Osteoblast (primary cell): ENCODE measurements at places on chromosomes 6 and 20. TPM values are rescaled to one million over a fixed set of nuclear protein-coding genes. Genes with fewer than 3 reads are reported as not detected.
A peak's percentile ranks its signal among the peaks of the same experiment; 100 is the strongest.

DNA sequence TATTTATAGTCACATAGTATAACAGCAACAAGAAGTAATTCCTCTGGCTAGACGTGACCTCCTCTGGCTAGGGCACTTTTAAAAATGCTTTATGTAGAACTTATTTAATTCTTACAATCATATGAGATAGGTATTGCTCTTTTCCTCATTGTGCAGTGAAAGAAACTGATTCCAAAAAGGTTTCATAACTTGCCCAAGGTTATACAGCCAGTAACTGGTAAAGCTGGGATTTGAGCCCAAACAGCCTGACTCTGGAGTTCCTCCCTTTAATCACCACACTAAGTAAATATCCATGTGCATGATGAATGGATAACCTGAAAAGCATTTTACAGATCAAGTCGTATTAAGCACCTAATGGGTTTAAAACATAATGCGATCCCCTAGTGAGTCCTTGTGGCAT lies 214.6 kb downstream of the PRL start:
- DNase-seq, result no peak

DNA sequence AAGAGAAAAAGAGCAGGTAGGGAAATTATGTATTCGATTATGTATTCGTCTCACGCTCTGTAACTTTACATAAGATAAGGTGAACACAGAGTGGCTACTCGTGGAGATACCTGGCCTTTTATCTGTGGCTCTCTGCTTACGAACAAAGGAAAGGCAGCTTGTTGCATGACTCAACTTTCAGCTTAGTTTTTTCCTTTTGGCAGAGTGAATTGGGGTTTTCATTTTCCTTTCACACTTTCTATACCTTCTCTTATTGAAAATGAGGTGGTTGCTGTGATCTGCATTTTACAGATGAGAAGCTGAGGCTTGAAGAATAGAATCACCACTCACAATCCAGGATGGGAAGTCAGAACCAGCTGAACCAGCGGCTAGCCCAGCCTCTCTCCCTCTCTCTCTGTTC lies 13.3 kb upstream of the KCNK15 start:
- DNase-seq, result no peak

DNA sequence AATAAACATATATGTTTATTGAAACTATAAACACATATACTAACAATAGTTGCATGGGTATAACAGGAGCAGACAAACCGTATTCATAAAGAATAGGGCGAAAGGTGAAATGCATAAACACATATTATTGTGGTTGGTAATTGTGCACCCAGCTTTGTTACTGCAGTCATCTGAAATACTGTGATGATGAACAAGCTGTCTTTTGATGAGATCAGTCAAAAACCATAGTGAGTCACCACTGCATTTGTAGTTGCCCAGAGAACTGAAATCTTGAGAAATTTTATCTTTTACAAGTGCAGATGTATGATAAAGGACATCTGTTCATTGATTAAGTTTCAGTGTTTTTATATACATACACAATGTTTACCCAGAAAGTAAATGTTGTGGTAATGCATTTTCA lies 133.7 kb downstream of the MYO6 start:
- DNase-seq, result peak; percentile 63

Gene TEAD3
- 10.9 and 11.2 TPM in 2 replicates for total RNA-seq

GRCh38 chr20:59350330-59351156 lies 50.1 kb downstream of the EDN3 start:
- DNase-seq, result no peak

GRCh38 chr6:56849896-56850295 lies 105.0 kb upstream of the BEND6 start:
- DNase-seq, result peak; percentile 69

GRCh38 chr6:12608016-12608860 lies 108.3 kb upstream of the PHACTR1 start:
- no peak for DNase-seq

GRCh38 chr6:112503091-112503596 lies 156.0 kb downstream of the RFPL4B start:
- peak; percentile 70 for DNase-seq

DNA sequence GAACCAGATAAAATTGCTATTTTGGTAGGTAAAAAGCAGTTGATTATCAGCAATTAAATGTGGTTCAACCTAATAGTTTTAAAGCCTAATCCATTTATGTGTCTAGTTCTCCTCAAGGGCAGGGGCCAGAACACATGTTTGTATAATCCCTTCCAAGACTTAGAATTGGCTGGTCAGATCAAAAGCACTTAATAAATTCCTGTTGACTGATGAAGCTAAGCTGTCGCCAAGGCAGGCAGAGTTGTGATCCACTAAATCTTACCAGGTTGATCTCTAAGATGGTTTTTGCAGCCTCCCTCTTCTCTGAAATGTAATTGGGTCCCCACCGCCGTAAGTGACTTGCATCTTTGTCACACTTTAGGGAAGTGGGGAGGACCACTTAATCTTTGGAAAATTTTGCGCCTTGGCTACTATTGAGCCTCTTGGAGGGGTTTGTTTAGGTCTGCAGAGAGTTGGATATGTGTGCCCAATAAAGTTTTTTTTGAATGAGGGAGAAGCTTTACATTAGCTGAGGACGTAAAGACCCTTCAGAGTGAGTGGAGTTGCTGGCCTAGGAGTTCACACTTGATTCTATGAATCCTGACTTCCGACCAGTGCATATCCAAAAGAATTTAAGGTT lies 65.9 kb downstream of the PHF20 start:
- DNase-seq, result peak; percentile 63

Gene PHACTR1
- total RNA-seq, result 0.36 and 1.2 TPM in 2 replicates

Gene HUS1B
- total RNA-seq, result 0.59 and 0.72 TPM in 2 replicates

- no peak for DNase-seq
Observed at GRCh38 chr20:49259799-49260198, 18.1 kb downstream of the ZNFX1 start.

DNA sequence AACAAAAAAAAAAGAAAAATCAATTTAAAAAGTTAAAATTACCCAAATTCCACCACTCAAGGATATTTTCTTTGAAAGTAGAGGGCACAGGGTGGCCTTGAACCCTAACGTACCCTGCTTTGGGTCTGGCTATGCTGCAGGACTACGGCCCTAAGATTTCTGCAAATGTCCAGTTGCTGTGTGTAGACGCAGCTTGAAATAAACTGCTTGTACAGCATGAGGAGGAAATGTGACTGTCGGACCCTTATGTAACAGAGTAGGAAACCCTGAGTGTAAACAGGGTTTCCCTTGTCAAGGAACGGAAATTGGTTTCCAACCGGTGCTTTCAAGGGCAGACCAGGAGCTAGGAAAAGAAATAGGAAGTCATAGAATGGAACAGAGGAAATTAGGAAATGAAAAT lies 60.7 kb upstream of the SHLD1 start:
- DNase-seq, result no peak
